ENCODE measurements at places on chromosomes 16 and 17.

GRCh38 chr17:40112718-40113109, 9.1 kb upstream of the MSL1 start:
- DNase-seq, result no peak

DNA sequence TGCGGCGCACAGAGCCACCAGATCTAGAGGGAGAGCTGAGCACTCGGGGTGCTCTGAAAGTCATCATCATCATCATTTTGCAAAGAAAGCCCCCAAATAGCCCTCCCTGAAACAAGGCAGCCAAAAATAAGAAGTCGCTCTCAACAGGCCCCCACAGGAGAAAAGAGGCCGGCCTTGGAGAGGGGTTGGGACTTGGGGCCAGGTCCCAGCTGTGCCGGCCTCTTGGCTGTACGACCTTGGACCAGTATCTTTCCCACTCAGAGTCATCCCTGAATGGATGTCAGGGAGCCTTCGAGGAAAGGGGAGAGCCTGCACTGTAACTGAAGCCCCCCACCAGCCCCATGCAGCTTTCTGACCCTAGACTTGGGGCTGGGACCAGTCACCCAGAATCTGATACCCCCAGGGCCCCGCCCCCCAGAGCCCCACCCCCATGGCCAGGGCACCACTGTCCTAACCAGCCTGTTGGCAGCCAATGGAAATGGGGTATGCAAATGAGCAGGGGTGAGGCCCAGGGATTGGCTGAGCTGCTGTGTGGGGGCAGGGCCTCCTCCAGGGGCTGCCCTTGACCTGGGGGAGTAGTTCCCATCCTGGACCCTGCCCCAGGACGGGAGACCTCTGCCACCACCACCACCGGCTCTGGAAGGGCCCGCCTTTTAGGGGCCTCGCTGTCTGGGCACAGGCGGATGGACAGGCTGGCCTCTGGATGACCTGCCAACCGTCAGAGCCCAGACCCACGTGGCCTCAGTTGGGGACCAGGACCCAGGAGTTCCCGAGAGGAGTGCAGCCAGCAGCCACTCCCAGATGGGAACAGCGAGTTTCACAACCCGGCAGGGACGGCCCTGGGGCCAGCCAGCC, 15.4 kb downstream of the ZFPM1 start:
- no peak for DNase-seq

GRCh38 chr17:40419559-40420331, 2.0 kb upstream of the TOP2A start:
- no peak for DNase-seq

- no peak for DNase-seq
These were observed 54.8 kb downstream of the CDRT4 start for GRCh38 chr17:15412606-15413005.

DNA sequence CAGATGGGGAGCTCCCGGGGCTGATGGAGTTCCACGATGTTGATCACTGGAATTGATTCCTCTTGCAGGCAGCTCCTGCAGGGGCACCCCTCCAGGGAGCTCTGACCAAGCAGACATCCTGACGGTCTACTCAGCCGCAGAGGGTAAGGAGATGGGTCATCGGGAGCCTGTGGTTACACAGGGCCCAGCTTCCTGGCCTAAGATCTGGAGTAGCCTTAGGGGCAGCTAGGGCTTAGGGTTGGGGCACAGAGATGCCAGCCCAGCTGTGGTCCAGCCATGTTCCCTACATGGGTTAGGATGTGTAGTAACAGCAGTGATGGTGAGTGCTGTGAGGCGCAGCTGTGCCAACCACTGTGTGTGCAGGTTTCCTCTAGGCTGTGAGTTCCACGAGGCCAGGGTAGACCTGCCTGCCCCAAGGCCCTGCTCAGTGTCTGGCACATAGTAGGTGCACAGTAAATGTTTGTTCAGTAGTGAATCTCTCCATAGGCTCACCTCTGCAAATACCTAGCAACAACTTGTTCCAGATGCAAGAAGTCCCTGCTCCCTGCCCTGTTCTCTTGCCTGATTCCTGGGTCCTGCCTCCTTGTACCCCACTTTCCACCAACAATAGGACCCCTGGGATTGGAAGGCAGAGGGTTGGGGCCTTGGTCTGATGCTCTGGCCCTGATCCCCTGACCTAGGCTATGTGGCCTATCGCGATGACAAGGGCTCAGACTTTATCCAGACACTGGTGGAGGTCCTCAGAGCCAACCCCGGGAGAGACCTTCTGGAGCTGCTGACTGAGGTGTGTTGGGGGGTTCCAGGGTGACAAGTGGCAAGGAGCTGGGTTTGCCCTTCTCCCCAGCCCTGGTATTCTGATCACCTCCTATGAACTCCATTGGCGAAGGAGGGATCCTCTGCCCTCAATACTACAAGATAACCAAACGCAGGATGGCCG, 13.7 kb downstream of the ZNF213 start:
- no peak for DNase-seq

- no peak for DNase-seq
These were observed 27.7 kb downstream of the ABCC1 start for GRCh38 chr16:15976929-15977637.

- DNase-seq, result no peak
These were observed 17.1 kb downstream of the RAB11FIP4 start for GRCh38 chr17:31408586-31408985.

- no peak for DNase-seq
These were observed 119.2 kb downstream of the MAP2K6 start for GRCh38 chr17:69533481-69534234.

GRCh38 chr16:28596840-28597691, at the start of gene SULT1A2:
SULT1A2 (minus strand) TSS chr16:28597050; CDS start chr16:28595930, 1,120 bp downstream.
- DNase-seq, result no peak

DNA sequence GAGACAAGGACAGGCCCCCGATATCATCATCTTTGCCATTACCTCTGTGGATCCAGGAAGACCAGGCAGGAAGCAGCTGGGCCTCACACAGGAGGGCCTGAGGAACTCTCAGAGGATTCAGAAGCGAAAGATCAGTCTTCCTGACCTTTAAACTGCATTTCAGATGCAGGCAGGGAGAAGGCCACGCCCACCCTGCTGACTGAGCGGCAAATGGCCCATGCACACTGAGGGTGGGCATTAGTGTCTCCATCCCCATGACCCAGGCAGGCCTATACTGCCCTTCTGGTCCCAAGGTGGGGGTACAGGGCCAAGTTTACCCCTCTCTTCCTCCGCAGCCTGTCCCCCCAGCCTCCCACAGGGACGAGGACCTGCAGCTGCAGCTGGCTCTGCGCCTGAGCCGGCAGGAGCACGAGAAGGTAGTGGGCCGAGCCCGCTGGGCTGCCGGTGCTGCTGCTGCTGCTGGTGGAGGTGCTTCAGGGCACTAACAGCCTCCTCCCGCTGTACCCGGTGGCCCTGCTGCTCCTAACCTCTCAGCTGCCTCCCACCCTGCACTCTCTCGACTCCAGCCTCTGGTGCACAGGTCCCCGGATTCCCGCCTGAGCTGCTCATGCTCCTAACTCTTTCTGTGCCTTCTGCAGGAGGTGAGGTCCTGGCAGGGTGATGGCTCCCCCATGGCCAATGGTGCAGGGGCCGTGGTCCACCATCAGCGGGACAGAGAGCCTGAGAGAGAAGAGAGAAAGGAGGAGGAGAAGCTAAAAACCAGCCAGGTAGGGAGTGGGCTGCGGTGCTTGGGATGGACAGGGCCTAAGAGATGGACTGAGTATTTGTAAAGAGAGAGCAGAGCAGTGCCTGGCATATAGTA, 6.2 kb downstream of the EPN3 start:
- DNase-seq, result no peak

GRCh38 chr16:70735141-70735979, 49.5 kb upstream of the MTSS2 start:
- no peak for DNase-seq

DNA sequence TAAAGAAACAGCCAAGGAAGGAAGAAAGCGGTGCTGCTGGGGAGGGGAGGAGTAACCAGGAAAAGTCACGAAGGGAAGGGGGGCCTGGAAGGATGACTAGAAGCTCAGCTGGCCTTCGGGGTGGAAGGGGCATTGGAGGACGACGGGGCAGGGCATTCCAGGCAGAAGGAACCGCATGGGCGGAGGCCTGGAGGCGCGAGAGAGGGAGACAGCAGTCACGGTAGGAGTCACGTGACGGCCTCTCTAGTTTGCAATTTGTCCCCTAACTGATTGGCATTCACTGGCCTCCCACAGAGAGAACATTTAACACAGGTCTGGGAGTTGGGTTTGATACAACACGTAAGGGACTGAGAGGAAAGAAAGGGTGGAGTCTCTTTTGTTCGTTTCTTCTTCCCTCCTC, 63.9 kb downstream of the RTN4RL1 start:
- no peak for DNase-seq

- DNase-seq, result no peak
These were observed 9.5 kb downstream of the KCNJ16 start for GRCh38 chr17:70084476-70084875.

DNA sequence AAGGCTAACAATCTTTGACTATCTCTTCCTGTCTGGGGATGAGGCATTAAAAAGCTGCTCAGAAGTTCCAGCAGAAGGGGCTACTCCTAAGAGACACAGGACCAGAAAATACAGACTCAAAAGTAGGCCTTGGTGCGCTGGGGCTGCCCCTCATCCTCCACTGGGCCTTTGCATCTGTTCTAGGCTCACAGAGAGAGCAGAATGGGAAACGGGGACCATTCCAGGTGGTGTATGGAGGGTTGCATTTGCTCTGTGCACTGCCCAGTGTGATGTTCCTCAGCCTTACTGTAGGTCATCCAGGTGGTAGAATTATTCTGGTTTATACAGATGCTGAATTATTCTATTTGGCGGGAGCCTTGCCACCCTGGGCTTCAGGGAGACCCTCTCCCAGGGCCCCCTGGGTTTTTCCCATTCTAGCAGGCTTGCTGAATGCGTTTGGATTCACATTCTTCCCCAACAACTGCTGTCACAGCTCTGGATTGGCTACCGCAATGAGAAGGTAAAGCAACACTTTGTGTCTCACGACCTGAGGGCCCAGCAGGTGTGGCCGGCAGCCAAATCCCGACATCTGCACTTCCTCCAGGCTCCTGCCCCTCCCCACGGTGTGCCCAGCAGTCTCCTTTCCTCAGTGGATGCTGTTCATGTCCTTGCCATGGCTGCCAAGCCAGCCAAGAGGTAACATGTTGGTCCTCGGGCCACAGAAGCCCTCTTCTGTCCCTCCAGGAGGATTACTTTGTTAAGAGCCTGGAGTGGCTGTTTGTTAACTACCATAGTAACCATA, 25.0 kb upstream of the ZNHIT3 start:
- no peak for DNase-seq

Data from germinal center (tissue), 1 donor.